HEK293T (cell line): ENCODE measurements at places on chromosomes 1 and 21.
A peak's percentile ranks its signal among the peaks of the same experiment; 100 is the strongest.

- no peak for DNase-seq
Measured at GRCh38 chr1:38746941-38747600, 112.5 kb downstream of the RRAGC start.

DNA sequence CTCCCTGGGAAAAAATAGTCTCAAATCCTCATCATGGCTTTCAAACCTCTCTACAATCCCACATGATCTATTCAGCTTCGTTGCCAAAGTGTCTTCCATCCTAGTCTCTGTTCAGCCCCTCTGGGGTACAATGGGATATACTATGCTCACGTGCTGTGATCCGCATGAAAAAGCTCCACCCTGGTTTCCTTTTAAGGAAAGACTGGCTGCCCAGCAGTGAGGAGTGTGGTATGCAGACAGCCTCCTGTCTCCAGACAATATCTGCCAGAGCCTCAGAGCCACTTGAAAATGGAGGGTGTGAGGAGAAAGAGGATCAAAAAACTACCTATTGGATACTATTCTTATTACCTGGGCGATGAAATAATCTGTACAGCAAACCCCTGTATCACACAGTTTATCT is 194.5 kb downstream of the LHX8 start:
- DNase-seq = no peak

GRCh38 chr1:202274611-202275010 is 67.1 kb downstream of the UBE2T start:
- peak; percentile 54 for DNase-seq

DNA sequence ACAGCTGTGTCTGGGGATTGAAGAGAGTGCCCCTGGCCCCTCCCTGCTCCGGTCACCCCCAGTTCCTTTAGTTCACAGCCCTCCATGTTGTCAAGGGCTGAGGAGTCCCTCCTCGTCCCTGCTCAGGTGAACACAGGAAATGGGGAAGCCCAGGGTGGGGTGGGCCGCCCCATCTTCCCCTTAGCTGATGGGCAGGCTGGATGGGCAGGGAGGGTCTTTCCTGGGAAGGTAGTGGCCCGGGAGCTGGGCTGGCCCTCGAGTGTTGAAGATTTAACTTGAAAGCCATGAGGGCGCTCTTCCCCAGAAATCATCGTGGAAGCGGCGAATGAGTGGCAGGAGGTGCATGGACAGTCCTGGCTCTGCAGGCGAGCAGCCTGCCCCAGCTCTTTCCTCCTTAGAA is 18.3 kb upstream of the NPHP4 start:
- DNase-seq = no peak

GRCh38 chr1:166906647-166907046 is 30.6 kb upstream of the TADA1 start:
- DNase-seq = no peak

GRCh38 chr1:100448366-100448765 is 89.6 kb upstream of the GPR88 start:
- no peak for DNase-seq

DNA sequence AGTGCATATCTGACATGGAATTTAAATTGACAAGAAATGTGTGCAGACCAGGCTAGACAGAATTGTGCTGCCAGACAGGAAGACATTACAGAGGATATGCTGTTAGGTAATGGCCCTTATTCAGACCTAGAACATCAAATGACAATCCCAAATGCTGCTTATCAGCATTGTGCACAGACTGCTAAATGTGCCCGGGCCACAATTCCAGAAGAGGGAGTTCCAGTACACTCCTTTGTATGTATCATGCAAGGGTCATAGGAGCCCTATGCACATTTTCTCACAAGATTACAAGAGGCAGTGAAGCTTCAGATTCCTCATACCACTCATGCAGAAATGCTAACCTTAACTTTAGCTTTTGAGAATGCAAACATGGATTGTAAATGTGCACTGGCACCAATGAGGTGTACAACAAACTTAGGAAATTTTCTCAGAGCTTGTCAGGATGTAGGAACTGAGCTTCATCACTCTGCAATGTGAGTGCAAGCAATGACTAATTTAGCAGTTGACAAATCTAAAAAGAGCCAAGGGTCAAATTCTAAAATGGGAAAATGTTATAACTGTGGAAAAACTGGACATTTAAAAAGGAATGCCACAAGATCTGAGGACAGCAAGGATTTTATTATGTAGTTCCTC is 273.5 kb downstream of the COL11A1 start:
- no peak for DNase-seq

GRCh38 chr21:34845521-34846451 is 177.0 kb downstream of the CLIC6 start:
- DNase-seq = no peak

DNA sequence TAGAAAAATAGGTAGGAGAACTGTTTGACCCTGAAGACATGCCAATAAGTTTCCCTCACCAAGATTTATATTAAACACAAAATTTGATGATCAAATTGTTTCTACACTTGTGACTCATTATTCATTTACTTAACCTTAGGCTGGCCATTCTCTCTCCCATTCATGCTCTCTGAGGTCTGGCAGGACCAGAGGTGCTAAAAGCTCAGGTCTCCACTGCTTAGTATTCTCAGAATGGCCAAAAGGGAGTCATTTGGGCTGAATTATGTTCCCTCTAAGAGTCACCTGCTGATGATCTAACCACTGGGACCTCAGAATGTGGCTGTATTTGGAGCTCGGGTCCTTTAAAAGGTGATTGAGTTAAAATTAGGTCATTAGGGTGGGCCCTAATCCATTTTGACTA is 47.1 kb upstream of the ATP1B1 start:
- no peak for DNase-seq

DNA sequence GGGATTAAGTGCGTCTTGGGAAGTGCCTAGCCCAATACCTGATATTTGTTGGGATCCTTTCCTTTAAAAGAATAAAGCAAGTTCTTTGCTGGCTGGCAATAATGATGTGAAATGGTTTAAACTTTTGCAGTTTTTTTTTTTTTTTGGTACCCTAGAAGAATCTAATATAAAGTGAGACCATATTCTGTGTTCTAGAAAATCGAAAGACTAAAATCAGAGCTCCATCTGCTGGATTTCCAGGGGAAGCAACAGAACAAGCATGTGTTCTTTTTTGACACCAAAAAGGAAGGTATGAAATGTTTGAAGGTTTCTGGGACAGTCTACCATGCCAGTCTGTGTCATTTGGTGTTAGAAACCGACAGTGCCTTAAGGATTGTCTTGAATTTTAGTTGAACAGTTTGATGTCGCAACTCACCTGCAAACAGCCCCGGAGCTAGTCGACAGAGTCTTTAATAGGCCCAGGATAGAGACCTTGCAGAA is 6.4 kb downstream of the UTP11 start:
- DNase-seq = no peak

GRCh38 chr1:171744986-171745385 is 3.1 kb upstream of the VAMP4 start:
- no peak for DNase-seq

DNA sequence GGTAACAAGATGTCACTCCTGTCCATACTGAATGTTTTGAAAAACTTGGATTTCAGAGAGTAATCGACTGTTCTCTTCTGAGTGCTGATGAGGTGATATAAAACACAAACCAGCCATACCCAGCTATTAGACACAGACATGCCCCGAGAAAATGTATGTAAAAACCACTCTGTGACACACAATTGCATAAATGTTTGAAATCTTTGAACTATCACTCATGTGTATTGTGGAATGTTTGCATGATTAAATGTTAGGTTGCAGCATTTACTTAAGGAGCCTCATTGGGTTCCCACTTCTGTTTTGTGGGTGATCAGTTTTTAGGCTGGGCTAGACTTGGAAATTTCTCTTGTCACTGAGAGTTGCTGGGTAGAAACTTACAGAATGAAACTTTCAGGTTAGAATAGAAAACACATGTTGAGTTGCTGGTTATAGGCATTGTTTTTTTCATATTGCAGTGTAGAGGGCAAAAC is 270.4 kb upstream of the B3GALT2 start:
- DNase-seq = no peak

- no peak for DNase-seq
Measured at GRCh38 chr1:179327679-179328078, 34.1 kb downstream of the SOAT1 start.

- DNase-seq = no peak
Measured at GRCh38 chr1:47885062-47885830, 111.9 kb downstream of the TRABD2B start.

DNA sequence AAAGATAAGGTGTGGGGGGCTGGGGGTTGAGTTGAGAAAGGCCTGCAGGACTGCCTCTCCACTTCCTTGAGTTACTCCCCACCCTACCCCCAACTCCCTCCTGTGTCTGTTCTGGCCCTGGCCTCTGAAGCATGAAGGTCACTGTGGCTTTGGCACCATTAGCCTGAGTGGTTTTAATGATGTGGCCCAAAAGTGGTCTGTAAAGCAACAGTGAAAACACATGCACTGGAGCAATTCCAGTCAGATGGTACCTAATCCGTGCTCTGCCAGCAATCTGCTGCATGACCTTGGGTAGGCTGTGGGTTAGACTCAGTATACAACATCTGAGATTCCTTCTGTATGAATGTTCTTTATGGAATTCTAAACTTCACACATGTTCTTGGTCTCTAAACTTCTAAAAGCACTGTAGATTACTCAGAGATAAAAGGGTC is 86.5 kb upstream of the ATP1A1 start:
- DNase-seq = no peak

- no peak for DNase-seq
Measured at GRCh38 chr1:33234588-33234990, 21.7 kb upstream of the ZNF362 start.

DNA sequence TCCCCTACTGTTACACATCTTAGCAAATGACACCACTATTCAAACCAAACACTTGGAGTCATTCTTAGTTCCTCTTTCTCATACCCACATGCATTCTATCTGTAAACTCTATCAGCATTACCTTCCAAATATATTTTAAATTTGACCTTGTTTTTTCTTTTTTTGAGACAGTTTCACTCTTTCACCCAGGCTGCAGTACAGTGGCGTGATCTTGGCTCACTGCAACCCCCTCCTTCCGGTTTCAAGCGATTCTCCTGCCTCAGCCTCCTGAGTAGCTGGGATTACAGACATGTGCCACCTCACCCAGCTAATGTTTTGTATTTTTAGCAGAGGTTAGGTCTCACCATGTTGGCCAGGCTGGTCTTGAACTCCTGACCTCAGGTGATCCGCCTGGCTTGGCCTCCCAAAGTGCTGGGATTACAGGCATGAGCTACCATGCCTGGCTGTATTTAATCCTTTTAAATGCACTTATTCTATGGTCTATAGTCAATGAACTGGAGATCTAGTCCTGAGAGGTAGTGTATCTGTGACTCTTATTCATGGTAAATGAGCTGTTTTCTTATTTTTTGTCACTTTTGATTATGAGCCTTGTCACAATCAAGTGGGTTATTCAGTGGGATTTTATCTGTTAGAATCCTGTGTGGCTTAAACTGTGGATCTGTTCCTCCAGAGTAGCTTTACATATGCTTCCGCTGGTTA is 73.1 kb downstream of the GATAD2B start:
- DNase-seq = no peak

DNA sequence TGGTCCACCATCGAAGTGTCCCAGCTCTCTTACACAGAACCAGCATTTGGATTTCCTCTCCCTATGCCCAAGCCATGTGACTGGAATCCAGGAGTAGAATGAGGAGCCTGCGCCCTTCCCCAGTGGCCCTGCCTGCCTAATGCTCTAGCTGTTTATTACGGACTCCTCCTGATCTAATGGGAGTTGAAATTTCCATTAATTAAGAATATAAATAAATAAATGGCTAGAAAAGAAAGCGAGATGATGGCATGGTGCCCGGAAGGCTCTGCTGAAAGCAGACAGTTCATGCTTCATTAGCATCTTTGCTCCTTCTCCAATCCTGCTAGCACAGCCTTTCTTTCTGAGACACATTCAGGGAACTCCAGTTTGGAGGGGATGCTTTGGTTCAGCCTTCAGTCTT is 216.2 kb downstream of the SEC16B start:
- DNase-seq = no peak

- no peak for DNase-seq
Measured at GRCh38 chr1:9848022-9848421, 24.3 kb upstream of the CLSTN1 start.

DNA sequence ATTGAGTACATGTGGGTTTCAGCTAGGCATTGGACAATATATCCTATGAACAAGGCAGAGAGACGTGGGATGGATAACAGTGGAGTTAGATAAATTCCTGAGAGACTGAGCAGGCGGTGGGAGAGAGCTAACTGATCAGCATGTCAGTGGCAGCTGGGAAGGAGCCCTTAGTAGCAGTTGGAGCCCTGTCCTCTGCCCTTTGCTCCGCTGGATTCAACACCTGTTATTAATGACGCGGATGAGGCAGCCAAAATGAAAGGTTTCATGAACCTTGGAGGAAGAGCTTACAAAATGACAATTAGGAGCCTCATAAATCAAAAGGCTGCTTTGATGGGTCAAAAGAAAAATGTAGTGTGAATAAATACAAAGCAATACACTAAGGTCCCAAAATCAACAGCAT is 16.1 kb downstream of the UBIAD1 start:
- no peak for DNase-seq

DNA sequence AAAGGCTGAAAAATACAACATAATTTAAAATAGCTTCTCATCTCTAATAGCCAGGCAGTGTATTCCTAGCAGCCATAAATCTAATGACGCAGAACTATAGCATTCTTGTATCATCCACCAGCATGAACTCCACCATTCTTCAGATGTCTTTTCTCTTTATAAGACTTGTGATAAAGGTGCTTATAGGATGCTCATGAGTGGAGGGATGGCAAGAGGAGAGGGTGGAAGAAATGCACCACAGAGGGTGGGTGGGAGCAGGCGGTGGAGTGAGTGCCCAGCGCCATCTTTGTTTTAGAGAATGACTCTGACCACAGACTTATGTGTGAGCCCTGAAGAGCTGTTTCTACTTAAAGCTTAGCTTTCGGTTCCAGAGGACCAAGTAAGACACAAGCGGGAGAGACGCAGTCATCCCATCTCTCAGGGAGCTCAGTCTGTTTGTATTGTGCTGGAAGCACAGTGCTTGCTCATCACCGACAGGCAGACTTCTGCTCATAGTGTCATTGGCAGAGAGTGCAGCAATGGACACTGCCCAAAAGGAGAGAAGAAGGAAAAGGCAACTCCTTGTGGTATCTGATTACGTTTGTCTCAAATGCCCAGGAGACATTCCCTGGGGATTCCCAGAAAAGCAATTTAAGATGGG is 65.6 kb downstream of the KCNJ15 start:
- no peak for DNase-seq

- no peak for DNase-seq
Measured at GRCh38 chr1:211605034-211605433, 26.1 kb upstream of the SLC30A1 start.
